ENCODE measurements at places on chromosomes 16 and 17.

- DNase-seq = no peak
Measured at GRCh38 chr16:82899731-82900450, 273.1 kb downstream of the CDH13 start.

- no peak for DNase-seq
Measured at GRCh38 chr17:55527540-55528118, 16.4 kb upstream of the SMIM36 start.

- DNase-seq = no peak
Measured at GRCh38 chr17:68906638-68907037, 48.6 kb downstream of the ABCA8 start.

DNA sequence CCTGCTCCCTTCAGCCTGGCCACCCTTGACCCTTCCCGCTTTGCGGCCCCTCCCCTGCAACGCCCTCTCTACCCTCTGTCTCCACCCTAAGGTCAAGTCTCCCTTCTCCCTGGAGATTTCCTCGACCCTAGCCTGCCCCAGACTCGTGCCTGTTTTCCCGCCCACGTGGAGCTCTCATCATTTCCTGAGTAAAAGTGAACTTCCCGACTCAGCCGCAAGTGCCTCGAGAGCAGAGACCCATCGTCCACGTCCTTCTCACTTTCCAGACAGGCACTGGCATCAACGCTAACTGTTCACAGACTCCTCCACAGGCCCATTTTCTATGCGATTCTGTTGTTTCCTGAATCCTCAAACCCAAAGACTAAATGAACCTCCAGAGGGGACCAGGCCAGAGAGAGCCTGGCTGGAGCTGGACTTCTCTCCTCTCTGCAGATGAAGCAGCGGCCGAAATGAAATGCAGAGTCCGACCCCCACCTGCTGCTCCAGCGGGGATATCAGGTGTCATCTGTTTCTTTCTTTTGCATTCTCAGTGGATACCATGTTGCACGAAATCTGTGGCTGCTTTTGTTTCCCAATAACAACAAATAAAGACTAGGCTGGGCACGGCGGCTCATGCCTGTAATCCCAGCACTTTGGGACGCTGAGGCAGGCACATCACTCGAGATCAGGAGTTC, 52.5 kb downstream of the RTN4RL1 start:
- no peak for DNase-seq

DNA sequence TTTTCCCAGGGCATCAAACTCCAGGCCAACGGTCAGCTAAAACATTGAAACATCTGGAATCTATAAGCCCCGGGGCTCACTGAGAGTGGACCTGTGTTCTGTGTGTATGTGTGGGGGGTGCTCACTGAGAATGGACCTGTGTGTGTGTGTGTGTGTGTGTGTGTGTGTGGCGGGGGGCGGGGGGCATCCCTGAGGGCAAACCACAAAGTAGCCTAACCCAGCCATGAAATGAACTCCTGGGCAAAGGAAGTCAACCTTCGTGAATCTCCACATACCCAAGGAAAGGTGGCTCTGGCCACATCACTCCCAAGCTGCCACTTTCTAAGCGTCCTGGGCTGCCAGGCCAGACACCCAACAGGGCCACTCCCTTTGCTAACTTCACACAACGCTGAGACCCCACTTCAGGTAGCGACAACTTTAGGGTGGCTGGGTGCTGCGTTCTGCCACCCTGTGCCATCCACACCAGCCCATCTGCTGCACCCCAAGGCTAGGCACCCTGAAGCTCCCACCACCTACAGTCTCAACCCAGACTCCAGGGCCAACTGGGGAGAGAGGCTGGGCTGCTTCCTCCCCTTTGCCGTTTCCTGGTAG, 1.6 kb downstream of the MAFG start:
- no peak for DNase-seq

- DNase-seq = no peak
Measured at GRCh38 chr17:17413821-17414220, 63.0 kb upstream of the MED9 start.

DNA sequence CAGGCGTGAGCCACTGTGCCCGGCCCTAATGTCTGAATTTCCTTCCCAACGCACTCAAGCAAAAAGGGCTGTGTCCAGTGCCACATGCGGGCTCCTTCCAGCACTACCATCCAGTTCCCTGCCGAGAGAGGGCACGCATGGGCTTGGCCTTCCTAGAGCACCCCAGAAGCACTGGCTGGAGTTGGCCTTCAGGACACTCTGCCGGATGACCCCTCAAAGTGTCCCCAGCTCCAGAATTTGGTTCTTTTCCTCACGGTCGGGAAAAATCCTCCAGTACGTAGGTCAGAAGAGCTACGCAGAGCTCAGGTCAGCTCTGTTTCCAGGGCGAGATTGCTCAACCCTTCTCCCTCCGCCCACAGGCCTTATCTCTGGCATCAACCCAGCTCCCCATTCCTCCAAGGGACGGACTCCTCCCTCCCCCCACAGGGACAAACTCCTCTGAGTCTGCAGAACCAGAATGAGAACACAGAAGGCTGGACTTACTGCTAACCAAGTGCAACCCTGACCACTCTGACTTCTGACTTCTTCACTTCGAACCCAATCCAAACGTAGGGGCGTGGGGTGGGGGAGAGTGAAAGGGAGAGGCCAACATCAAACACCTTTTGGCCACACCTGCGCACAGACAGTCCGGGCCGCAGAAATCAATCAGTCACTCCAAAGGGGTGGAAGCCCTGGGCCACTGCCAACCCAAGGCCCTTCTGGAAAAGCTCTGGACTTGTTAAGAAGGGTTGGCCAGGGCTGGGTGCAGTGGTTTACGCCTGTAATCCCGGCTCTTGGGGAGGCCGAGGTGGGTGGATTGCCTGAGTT, 3.6 kb downstream of the CDC42EP4 start:
- DNase-seq = no peak

- DNase-seq = no peak
Measured at GRCh38 chr17:35073183-35073790, 9.8 kb upstream of the RFFL start.

- no peak for DNase-seq
Measured at GRCh38 chr17:1273492-1274244, 3.4 kb downstream of the BHLHA9 start.

- DNase-seq = no peak
Measured at GRCh38 chr16:89537549-89537925, 22.9 kb upstream of the RPL13 start.

DNA sequence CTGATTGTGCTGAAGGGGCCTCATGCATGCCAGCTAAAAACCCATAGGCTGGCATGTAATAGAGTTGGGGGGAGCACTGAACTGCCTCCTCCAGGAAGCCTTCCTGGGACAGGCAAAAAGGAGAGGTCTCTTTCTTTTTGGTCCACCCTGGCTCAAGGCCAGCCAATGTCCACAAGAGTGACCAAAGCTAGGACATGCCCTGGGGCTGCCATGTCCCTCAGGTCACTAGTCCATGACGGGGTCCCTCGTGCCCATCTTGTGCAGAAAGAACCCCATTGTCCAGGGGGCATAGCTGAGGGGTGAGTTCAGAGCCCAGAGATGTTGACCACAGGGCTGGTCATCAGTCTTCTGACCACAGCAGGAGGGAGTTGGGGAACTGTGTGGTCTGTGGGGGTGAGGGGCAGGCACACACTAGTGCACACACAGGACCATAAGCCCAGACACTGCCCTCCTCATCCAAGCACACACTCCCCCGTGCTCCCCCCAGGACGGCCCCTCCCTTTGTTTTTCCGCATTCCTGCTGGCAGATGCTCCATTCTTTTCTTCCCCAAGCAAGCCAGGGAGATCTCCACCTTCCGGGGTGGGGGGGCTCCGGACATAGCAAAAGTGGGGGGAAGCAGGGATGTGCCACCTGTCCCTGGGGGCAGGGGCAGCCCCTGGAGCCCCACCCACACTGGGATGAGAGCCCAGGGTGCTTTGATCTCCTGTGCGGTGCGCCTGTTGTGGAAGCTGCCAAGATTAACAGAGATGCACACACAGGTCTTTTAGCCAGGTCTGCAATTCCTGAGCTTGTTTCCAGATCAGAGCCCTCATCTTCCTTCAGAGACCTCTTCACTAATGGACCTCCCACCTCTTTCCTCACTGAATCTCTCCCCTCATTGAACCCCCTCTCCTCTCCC, 25.2 kb upstream of the PHB1 start:
- DNase-seq = peak; percentile 31

GRCh38 chr16:83878838-83879237, 20.1 kb upstream of the MLYCD start:
- DNase-seq = peak; percentile 7

DNA sequence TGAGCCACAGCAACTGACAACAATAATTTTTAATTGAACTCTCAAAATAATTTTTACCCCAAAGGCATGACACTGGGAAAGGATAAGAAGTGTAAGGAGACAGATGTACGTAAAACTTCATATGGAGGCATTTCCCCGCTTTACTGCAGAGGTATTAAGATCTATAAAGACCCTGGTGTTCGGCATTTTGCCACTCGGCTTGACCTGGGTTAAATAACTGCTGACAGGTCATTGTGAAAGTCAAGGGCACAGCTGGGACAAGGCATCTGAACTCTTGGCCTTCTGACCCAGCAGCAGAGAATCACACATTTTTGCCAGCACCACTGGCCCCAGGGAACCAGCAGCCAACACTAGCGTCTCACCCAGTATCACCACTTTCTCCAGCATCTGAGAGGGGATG, 372.1 kb downstream of the SOX9 start:
- no peak for DNase-seq

DNA sequence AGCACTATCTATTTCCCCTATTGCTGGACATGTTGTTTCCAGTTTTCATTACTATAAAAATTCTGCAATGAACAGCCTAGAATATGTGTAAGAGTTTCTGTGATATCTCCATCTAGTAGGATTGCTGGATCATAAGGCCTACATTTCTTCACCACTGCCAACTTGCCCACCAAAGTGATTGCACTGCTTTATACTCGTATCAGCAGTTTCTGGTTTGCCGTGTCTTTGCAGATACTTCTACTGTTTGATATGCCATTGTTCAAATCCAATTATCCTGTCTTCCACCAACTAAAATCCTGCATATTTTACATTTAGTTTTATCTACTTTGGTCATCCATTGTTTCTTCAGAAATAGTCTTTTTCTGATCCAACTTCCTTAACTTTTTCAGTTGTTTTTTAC, 21.1 kb downstream of the CEP95 start:
- DNase-seq = no peak
